ENCODE measurements at places on chromosomes 5 and 9. TPM values are rescaled to one million over a fixed set of nuclear protein-coding genes. Genes with fewer than 3 reads are reported as not detected.
A peak's percentile ranks its signal among the peaks of the same experiment; 100 is the strongest.

The CCDC183 gene
- 1.6 TPM for total RNA-seq

The TNFSF8 gene
- not detected for total RNA-seq

The FUBP3 gene
- total RNA-seq, result 76.4 TPM

The THBS4 gene
- 12.8 TPM for total RNA-seq

GRCh38 chr9:120191141-120191540 lies 388.8 kb downstream of the CDK5RAP2 start:
- DNase-seq, result no peak

GRCh38 chr5:57221049-57221568 lies 47.2 kb downstream of the GPBP1 start:
- DNase-seq, result no peak

GRCh38 chr9:136201609-136202453 lies 3.1 kb downstream of the LHX3 start:
- peak; percentile 81 for DNase-seq

GRCh38 chr5:106584268-106584667 lies 1086.5 kb downstream of the EFNA5 start:
- no peak for DNase-seq

- DNase-seq, result no peak
Measured at GRCh38 chr9:72577212-72577753, 55.9 kb downstream of the TMC1 start.

GRCh38 chr5:164671640-164672039 lies 1166.2 kb downstream of the MAT2B start:
- DNase-seq, result no peak

- no peak for DNase-seq
Measured at GRCh38 chr5:135423146-135423845, 23.9 kb downstream of the DCANP1 start.

DNA sequence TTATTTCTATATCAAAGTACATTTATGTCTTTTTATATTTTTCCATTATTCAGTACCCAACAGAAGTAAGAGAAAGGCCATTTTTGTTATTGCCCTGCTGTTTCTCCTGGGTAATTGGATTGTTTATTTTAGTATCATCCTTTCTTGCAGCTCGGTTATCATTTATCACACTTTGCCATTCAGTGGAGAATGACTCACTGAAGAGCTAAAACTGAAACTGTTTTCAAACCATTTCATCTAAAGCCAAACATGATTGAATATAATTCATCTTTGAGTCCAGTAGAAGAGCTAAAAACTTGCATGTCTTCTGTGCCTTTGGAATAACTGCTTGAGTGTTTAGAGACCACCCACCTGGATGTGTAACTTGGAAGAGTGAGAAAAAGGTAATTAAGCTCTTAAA lies 139.5 kb upstream of the PRDM9 start:
- no peak for DNase-seq

DNA sequence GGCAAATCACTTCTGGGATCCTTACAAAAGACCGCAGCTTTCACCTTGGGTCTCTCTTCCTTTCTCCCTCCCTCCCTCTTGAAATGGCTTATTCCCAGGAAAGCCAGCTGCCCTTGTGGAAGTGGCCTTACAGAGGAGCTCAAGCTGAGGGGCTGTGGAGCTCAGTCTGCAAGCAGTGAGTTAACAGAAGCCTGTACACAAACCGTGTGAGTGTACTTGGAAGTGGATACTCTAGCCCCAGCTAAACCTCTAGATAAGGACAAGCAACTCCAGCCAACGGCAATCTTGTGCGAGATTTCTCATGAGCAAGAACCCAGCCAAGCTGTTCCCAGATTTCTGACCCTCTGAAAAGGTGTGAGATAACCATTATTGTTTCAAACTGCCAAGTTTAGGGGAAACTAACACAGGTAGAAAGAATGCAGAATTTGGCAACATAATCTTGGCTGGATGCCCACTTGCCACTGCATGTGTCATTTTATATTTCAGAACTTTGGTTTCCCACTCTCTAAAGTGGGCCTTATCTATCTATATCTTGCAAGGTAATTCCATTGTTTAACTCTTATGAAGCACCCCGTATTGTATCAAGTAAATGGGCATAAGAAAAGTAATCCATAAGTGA lies 85.6 kb downstream of the CDH18 start:
- no peak for DNase-seq

- DNase-seq, result no peak
Measured at GRCh38 chr5:108320231-108320630, 61.7 kb downstream of the FBXL17 start.

- DNase-seq, result no peak
Measured at GRCh38 chr5:2213121-2213730, 330.5 kb upstream of the IRX4 start.

DNA sequence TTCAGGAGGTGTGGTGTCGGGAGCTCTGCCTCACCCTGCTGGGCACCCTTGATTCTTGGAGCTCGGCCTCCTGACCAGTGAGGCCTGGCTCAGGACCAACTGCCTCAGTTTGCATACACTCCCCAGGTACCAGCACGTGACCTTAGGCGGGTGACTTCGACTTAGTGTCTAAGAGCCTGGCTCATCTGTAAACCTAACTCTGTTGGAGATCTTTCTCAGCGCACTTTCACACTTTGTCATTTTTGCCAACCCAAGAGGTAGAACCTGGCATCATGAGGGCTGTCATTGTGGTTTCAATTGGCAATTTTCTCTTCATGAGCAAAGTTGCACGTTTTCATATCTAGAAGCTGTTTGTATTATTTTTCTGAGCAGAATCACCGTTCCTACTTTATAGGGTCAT lies 13.4 kb upstream of the WNK2 start:
- no peak for DNase-seq

GRCh38 chr9:88013035-88013434 lies 38.7 kb upstream of the CDK20 start:
- no peak for DNase-seq

DNA sequence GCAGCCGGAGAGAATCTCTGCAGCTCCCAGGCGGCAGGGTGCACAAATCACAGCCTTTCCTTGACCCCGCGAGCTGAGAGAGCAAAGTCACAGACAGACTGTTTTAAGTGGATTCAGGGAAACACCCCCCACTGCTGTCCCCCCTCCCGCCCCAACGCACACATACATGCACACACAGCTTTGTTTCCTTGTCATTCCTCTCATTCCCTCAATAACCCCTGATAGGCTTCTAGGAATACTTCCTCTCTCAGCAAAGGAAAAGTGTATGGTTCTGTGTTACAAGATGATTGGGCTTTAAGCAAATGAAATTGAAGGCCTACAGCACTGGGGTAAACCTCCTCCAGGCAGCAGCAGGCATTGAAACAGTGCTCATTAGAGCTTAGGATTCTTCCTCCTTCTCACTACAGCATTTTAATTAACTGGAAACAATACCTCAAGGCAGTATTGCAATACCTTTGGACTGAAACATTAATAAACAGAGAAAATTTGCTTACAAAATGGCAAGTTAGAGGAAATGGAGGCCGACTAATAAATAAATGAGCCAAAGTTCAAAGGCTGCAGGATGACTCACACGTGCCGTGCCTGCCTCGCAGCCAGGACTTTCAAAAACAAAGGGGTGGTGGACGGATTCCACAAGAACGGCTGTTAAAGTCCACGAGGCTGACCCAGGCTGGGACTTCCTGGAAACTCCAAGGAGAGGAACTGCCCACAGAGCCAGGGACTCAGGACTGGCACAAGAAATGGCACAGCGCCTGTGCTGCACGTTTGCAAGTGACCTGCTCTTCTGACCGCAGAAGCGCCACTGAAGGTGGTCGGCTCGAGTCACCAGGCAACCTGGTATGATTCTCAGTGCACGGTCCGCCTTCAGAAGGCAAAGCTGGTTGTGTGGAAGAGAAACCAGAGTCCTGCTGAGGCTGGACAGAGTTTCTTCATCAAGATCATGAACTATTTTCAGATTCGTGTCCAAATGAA lies 236.2 kb downstream of the SYK start:
- DNase-seq, result no peak

The NEURL1B gene
- 5.7 TPM for total RNA-seq

The SWI5 gene
- total RNA-seq, result 29.0 TPM

DNA sequence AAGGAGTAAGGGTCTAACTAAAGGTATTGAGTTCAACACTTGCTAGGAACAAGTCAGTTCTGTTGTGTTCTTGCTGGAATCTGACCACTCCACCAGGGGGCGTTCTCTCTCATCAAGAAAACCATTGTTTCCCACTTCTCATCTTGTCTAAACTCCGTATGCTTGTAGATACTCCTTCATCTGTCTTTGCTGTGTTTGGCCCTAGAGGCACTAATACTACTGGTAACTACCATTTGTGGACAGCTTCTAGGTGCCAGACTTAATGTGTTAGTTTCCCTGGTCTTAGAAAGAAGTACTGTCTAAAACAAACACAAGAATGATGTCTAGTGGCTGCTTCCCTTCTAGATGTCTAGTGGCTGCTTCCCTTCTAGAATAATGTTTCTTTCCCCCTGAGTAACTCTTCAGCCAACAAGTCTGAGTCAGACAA lies 18.7 kb upstream of the PTPDC1 start:
- DNase-seq, result peak; percentile 60

DNA sequence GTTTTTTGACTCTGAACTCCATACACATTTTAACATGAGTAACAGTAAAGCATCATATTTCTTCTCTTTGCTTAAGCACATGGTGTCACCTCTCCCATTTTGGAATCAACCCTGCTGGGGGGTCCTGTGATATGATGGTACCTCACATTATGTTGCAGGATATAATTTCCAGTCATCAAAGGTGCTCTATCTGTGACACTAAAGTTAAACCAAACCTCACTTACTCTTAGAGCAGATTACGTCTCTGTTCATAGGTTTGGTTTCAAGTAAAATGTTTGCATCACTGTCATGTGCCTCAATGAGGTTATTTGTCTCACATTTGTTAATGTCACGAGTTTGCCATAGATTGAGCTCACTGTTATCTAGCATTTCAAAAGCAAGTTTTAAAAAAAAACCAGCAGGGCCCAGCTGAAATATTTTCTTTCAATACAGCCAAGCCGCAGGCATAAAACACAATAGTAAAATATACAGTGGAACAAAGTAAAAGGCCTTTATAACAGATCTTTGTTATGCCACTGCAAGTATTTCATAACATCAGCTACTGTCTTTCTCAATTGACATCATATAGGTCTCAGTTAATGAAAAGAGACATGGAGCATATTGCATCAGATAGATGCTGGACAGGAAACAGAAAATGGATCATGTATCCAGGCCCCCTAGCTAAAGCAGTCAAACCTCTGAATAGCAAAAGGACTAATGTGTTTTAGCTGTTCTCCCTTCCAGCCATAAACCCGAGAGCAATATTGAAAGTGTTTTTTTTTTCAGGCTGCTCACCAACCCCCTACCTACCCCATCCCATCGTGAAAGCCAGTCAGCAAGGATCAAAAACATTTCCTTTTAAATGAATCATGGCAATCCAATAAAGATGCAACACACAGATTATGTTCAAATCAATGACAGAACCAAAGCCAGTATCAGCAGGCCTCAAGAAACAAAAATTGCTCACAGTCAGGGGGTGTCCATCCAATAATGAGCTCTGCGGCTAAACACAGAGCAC lies 182.1 kb upstream of the ITGA1 start:
- DNase-seq, result no peak

DNA sequence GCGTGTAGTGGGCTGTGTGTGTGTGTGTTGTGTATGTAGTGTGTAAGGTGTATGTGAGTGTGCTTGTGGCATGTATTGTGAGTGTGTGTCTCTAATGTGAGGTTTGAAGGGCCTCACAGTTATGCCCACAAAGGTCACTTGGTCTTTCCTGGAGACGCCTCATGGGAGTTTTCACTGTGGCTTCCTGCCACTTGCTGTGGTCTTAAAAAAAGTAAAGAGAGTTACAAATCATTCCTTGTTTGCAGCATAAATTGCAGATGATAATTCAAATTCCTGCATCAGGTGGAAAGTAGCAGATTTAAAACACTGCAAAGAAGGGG lies 72.6 kb downstream of the TENT4A start:
- no peak for DNase-seq

GRCh38 chr5:54021431-54022164 lies 288.8 kb downstream of the ARL15 start:
- no peak for DNase-seq

The ARL14EPL gene
- not detected for total RNA-seq

DNA sequence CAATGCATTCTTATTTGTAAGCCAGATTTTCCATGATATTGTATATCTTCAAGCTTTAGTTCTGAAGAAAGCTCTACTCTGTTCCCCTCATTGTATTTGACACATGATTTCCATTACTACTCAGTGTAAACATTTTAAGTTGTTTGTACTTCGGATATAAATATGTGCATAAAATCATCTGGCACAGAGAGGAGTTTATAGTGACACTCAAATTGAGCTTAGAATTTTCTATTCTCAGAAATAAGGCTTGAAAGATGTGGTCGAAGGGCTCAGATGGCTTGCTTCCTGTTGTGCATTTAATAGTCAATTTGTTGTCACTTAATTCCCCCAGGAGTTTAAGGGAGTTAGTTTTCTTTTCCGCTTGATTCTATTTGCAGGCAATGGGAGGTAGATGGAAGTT lies 88.8 kb downstream of the PPIC start:
- DNase-seq, result no peak
